ENCODE measurements at places on chromosomes 3 and 15.

DNA sequence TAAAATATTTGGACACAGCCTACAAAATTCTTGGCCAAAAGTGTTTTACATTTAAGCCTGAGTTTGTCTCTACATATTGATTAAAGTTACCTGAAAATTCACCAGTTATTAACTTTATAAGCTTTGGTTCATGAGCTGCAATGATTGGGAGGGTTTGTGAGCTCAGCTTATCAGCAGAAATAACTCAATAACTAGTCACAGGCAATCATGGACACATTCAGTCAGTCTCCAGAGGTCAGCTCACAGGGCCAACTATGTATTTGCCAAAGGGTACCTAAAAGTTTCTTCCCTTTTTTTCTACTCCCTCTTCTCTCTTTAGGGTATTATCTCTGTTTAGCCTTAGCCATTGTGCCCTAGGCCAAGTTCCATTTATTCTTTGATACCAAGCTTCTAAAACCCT is 145.9 kb downstream of the ZPLD1 start:
- DNase-seq: no peak

DNA sequence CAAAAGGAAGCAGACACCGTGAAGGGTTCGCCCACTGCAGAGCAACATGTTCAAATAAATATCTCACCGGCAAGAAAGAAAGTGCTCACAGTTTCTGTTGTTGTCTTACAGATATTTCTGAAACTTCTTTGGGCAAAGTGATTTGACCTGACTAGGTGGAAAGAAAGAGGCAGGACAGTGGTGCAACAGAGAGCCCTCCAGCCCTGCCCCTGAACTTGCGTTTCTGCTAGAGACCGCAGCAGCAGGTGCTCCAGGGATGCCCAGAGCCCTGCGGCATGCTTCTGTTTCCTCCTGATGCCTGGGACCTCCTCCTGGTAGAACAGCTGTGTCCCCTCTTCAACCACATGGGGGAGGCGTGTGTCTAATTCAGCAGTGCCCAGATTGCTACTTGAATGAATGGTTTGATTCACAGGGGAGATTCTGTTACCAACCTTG is 123.4 kb downstream of the ATP10A start:
- DNase-seq: no peak

GRCh38 chr15:27672537-27672936 is 426.6 kb downstream of the OCA2 start:
- no peak for DNase-seq

GRCh38 chr15:93300796-93301195 is 211.8 kb upstream of the RGMA start:
- no peak for DNase-seq

- DNase-seq: no peak
Observed at GRCh38 chr3:190314741-190315140, 7.5 kb downstream of the CLDN1 start.

DNA sequence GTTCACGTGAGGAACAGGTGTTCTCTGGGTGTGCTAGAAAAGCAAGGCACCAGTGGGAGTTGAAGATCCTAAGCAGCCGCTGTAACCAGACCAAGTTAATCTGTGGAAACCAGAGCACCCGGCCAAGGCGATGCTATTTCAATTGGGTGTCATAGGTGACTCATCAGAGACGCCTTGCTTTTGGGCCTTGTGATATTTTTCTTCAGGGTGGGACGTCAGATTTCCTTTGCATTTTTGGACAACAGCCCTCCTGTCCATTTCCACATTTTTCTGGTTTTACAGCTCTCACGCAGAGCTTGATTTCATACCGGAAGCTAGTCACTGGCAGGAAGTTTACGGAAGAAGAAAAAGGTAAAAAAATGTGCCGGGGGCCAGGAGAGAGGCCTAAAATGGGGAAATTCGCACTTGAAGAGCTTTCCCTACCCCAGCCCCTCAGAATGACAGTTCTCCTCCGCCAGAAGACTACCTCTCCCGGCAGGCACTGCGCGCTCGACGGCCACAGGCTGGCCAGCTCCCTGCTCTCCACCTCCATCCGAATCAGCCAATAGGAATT is 471 bp upstream of the KBTBD8 start:
- no peak for DNase-seq

- DNase-seq: no peak
Observed at GRCh38 chr15:41999290-42000285, 21.3 kb downstream of the PLA2G4E start.

- no peak for DNase-seq
Observed at GRCh38 chr3:133159498-133160475, 121.6 kb downstream of the TMEM108 start.

- DNase-seq: no peak
Observed at GRCh38 chr15:29698030-29698701, 124.1 kb downstream of the TJP1 start.

- peak; percentile 76 for DNase-seq
Observed at GRCh38 chr15:41811432-41812195, 16.3 kb upstream of the JMJD7 start.

GRCh38 chr3:157360044-157360443 is 76.6 kb upstream of the PTX3 start:
- DNase-seq: no peak

- no peak for DNase-seq
Observed at GRCh38 chr15:95086531-95087252, 855.3 kb downstream of the MCTP2 start.

DNA sequence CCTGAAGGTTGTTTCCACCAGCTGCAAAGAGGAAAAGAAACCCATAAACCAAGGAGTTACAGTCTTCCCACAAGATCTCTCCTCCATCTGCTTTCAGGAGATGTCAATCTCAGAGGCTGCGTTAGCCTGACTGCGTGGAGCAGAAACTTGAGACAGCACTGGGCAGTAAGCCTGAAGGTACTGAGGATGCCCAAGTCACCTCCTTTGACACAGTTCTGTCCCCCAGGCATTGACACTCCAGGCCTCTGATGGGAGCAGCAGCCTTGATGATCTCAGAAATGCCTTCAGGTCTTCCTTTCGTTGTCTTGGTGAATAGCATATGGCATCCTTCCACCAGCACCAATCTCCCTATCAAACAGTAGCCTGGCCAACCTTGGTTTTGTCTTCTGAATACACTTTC is 89.3 kb downstream of the OXNAD1 start:
- DNase-seq: no peak

DNA sequence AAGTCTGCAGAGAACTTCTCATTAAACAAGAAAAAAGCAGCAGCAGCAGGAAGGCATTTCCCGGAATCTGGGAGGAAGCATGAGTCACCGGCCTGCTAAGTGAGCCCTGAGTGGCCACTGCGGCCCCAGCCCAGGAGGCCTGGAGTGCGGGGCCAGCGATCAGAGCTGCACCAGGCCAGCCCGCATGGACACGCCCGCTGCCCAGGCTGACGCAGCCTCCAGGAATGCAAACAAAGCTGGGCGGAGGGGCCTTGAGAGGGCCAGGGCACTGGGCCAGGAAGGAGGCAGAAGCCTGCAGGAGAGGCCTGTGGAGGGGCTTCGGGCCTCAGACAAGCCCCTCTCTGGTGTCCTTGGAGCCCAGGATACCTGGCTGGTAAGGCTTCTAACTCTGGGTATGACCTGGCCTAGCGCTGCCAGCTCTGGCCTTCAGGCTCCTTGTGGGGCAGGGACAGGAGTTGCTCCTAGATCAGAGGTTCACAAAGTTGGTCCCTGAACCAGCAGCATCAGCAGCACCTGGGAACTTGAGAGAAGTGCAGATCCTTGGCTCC is 101.2 kb downstream of the SMAD6 start:
- no peak for DNase-seq

GRCh38 chr3:123072152-123072551 is 5.3 kb downstream of the PDIA5 start:
- DNase-seq: no peak

DNA sequence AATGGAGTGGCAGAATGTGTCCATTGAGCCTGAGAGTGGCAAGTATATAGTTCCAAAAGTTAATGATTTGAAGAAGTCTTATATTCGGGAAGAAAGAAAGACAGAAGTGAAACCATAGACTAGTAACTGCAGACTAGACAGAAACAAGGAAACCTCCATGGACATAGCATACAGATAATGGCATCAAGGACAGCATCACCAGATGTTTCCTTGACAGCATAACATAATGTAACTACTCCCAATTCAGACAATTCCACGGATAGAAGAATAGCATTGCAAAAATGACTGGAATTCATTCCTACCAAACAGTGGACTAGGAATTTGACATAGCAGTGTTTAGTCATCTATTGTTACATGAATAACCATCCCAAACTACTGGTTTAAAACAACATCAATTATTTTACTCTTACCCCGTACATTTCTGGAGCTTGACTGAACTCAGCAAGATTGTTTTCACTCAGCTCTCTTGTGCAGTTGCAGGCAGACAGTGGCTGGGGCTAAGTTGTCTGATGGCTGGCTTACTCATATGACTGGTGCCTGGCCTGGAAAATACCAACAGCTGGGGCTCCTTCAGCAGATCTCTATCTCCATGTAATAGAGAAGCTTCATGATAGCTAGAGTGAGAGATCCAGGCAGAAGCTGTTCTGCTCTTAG is 109.7 kb upstream of the GADL1 start:
- no peak for DNase-seq

GRCh38 chr3:73210759-73211158 is 149.3 kb downstream of the EBLN2 start:
- DNase-seq: no peak

- DNase-seq: no peak
Observed at GRCh38 chr15:101091080-101092017, 160.5 kb downstream of the CHSY1 start.

GRCh38 chr15:92839696-92840095 is 60.4 kb upstream of the CHD2 start:
- no peak for DNase-seq

Measured in activated T-cell treated with anti-CD3 and anti-CD28 coated beads for 4 hours (primary cell).